HFFc6 (cell line): ENCODE measurements at places on chromosomes 3 and 15. TPM values are rescaled to one million over a fixed set of nuclear protein-coding genes. Genes with fewer than 3 reads are reported as not detected.

- peak overlapping the region; percentile 49 for H3K27ac ChIP-seq
- DNase-seq: no peak
- H3K4me3 ChIP-seq: peak overlapping the region; percentile 92
- 0 out of 2 replicates have a peak, but pooled peaks cover 5% of the 10 kb centered on the region for H3K36me3 ChIP-seq
Observed at GRCh38 chr3:51670053-51670822, 814 bp upstream of the TEX264 start.

Gene ROPN1
- not detected in 3 replicates for total RNA-seq

DNA sequence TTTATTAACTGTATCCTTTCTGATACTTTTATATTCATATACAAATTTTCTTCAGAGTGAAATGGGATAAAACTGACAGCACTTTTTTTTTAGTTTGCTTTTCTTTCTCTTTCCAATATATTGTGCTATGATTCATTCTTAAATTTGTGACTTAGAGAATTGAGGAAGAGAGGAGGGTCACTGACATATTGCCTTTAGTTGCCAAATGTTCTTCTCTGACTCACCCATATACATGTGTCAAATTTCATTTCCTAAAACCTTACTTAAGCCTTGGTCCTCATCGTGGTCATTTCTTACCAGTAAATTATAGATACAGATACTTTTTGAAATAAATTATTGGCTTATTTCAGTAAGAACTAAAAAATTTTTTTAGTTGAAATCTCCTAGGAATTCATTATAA is 53.9 kb downstream of the CLASP2 start:
- H3K36me3 ChIP-seq: no peaks in the 10 kb centered on the region; the same call in 1 of the 2 replicates
- H3K4me1 ChIP-seq: peaks cover 65% of the 10 kb centered on the region
- H3K27me3 ChIP-seq: no peaks in the 10 kb centered on the region
- DNase-seq: peak; percentile 66

GRCh38 chr15:40285151-40285550 is 2.3 kb upstream of the ANKRD63 start:
- H3K27ac ChIP-seq: no peak overlapping the region
- peak; percentile 46 for DNase-seq
- H3K27me3 ChIP-seq: peaks cover 34% of the 10 kb centered on the region
- no peak overlapping the region for H3K4me3 ChIP-seq

- no peak for DNase-seq
- H3K4me3 ChIP-seq: no peak overlapping the region
- peaks cover 10% of the 10 kb centered on the region; the same call in 1 of the 2 replicates for H3K4me1 ChIP-seq
- H3K36me3 ChIP-seq: peaks cover 6% of the 10 kb centered on the region; the same call in 1 of the 2 replicates
Observed at GRCh38 chr3:176357891-176358290, 839.4 kb downstream of the TBL1XR1 start.

GRCh38 chr3:184584464-184584891 is 22.9 kb downstream of the EPHB3 start:
- no peak overlapping the region for H3K27ac ChIP-seq
- H3K4me1 ChIP-seq: peaks cover 9% of the 10 kb centered on the region
- H3K4me3 ChIP-seq: no peak overlapping the region
- peaks cover 4% of the 10 kb centered on the region; the same call in 1 of the 2 replicates for H3K27me3 ChIP-seq
- H3K36me3 ChIP-seq: peaks cover 5% of the 10 kb centered on the region; the same call in 1 of the 2 replicates
- DNase-seq: no peak

DNA sequence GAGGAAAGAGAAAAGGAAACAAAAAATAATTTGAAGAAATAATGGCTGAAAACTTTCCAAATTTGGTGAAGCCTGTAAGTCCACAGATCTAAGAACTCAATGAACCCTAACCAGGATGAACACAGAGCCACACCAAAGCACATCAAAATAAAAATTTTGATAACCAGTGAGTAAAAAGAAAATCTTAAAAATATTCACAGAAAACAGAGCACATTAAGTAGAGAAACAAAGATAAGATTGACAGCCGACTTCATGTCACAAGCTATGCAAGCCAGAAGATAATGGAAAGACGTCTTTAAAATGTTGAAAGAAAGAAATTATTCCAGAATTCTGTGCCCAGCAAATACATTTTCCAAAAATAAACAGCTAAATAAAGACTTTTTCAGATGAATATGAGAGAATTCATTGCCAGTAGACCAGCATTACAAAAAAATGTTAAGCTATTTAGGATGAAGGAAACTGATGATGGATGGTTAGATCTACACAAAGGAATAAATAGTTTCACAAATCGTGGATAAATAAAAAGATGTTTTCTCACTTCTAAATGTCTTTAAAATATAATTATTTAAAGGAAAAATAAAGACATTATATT is 140.2 kb upstream of the SKOR1 start:
- H3K4me1 ChIP-seq: no peaks in the 10 kb centered on the region
- H3K27me3 ChIP-seq: no peaks in the 10 kb centered on the region
- peak; percentile 31 for DNase-seq
- H3K4me3 ChIP-seq: no peak overlapping the region

DNA sequence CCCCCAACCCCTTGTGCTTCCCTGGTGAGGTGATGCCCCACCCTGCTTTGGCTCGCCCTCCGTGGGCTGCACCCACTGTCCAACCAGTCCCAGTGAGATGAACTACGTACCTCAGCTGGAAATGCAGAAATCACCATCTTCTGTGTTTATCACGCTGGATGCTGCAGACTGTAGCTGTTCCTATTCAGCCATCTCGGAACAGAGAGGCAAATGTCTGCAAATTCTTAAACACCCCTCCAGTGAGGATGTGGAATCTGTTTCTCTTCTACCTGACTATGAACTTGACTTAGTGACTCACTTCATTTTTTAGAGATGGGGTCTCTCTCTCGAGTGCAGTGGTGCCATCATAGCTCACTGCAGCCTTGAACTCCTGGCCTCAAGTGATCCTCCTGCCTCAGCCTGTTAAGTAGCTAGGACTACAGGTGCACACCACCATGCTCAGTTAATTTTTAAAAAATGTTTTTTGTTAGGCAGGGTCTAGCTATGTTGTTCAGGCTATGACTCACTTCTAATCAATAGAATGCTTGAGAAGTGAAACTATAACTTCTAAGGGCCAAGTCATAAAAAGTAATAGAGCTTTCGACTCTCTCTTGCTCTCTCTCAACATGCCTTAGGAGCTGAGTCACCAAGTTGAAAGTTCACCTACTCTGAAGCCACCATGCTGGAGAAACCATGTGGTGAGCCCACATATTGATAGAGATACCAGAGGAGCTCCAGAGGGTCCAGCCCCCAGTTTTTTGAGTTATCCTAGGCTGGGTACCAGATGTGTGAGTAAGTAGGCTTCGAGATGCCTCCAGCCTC is 11.5 kb upstream of the PARP14 start:
- H3K4me3 ChIP-seq: no peak overlapping the region
- H3K27ac ChIP-seq: no peak overlapping the region
- DNase-seq: peak; percentile 74
- H3K4me1 ChIP-seq: peaks cover 18% of the 10 kb centered on the region
- H3K36me3 ChIP-seq: no peaks in the 10 kb centered on the region; the same call in 1 of the 2 replicates
- peaks cover 2% of the 10 kb centered on the region; the same call in 1 of the 2 replicates for H3K27me3 ChIP-seq

Gene FETUB
- not detected in 3 replicates for total RNA-seq

GRCh38 chr3:37964716-37965115 is 25.9 kb upstream of the VILL start:
- H3K4me3 ChIP-seq: no peak overlapping the region
- H3K27me3 ChIP-seq: 0 out of 2 replicates have a peak, but pooled peaks cover 3% of the 10 kb centered on the region
- peaks cover 28% of the 10 kb centered on the region for H3K4me1 ChIP-seq
- no peaks in the 10 kb centered on the region; the same call in 1 of the 2 replicates for H3K36me3 ChIP-seq

DNA sequence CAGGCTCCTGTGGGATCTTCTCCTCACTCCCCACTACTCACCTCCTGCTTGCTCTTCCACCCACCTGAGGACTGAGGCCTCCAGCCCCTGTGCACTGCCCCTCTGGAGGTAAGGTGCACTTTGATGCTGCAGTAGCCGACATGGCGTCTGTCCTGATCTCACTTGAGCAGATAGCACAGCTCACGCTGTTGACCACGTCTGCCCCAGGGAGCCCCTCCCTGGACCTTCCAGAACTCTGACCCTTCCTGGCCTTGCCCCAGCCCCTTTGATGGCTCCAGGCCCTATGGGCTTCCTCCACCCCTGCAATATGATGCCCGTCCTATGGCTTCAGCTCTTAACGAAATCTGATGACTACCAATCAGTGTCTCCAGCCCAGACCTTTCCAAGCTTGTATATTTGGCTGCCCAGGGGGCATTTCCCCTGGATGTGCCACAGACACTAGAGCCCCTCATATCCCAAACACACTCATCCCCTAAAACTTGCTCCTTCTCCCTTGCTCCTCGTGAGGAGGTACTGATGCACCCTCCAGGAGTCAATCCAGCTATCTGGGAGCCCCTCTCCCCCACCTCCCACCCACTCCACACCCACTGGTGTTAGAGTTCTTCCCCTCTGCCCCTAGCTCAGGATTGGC is 27.1 kb downstream of the KY start:
- peaks cover 9% of the 10 kb centered on the region; the same call in 1 of the 2 replicates for H3K27me3 ChIP-seq
- H3K27ac ChIP-seq: no peak overlapping the region
- peaks cover 15% of the 10 kb centered on the region; the same call in 1 of the 2 replicates for H3K4me1 ChIP-seq

Gene C3orf49
- not detected in 3 replicates for total RNA-seq

Gene HGD
- total RNA-seq: 0.29 to 0.55 TPM (median 0.30 TPM) in 3 replicates

Gene FOXB1
- total RNA-seq: not detected in 2 replicates

Gene CFAP100
- not detected in 3 replicates for total RNA-seq

- H3K36me3 ChIP-seq: peaks cover 19% of the 10 kb centered on the region
- peak within 1 kb of the TSS; percentile 93 for H3K4me3 ChIP-seq
- H3K27ac ChIP-seq: peak within 1 kb of the TSS; percentile 78
Observed at GRCh38 chr15:80695099-80695910, at the start of gene ABHD17C. ABHD17C (plus strand) TSS chr15:80695310; CDS start chr15:80695430, 120 bp downstream.

GRCh38 chr15:77358545-77359240 is 61.2 kb downstream of the PEAK1 start:
- peaks cover 22% of the 10 kb centered on the region for H3K36me3 ChIP-seq
- 0 out of 2 replicates have a peak overlapping the region, but pooled peaks have one; percentile 0 for H3K27ac ChIP-seq
- no peak for DNase-seq
- H3K4me1 ChIP-seq: peaks cover 27% of the 10 kb centered on the region

DNA sequence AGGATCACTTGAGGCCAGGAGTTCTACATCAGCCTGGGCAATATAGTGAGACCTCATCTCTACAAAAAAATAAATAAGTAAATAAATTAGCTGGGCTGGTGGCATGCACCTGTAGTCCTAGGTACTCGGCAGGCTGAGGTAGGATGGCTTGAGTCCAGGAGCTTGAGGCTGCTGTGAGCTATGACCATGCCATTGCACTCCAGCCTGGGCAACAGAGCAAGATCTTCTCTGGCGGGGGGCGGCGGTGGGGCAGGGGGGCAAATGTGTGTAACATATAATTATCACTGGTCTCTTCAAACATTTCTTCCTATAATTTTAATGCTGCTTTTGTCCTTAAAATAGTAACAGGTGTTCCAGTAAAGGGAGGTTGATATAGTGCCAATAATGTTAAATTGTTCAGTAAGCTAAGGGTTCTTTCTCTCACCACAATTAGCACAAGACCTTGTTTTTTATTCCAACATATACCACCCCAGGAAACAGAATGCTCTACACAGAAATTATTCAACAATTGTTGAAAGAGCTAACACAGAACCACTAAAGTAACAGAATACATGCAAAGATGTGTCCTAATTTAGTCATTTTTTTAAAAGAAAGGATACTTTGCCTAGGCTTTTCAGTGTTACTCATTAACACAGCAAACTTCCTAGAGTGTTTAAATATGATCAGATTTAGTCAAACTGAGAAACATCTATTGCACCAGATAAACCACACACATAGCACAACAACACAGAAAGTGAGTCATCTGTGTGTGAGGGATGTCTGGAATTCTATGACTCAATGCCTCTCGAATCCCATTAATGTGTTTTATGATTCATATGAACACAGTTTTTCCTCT is 29.1 kb downstream of the ANKRD28 start:
- H3K4me1 ChIP-seq: peaks cover 71% of the 10 kb centered on the region
- peak overlapping the region; percentile 87 for H3K27ac ChIP-seq
- H3K36me3 ChIP-seq: peaks cover 58% of the 10 kb centered on the region
- no peaks in the 10 kb centered on the region for H3K27me3 ChIP-seq

Gene CLRN1
- not detected in 3 replicates for total RNA-seq

- peaks cover 20% of the 10 kb centered on the region; the same call in 1 of the 2 replicates for H3K4me1 ChIP-seq
- H3K36me3 ChIP-seq: no peaks in the 10 kb centered on the region
- H3K27me3 ChIP-seq: no peaks in the 10 kb centered on the region; the same call in none of the 2 replicates
- H3K27ac ChIP-seq: no peak overlapping the region
Observed at GRCh38 chr3:23843869-23844268, 38.1 kb downstream of the UBE2E1 start.

Gene HRG
- total RNA-seq: not detected in 3 replicates

- H3K4me3 ChIP-seq: no peak overlapping the region
- H3K36me3 ChIP-seq: no peaks in the 10 kb centered on the region
- no peak overlapping the region for H3K27ac ChIP-seq
- DNase-seq: no peak
Observed at GRCh38 chr3:159652452-159652851, 336.2 kb upstream of the IL12A start.

- no peaks in the 10 kb centered on the region for H3K36me3 ChIP-seq
- H3K4me1 ChIP-seq: no peaks in the 10 kb centered on the region
- H3K4me3 ChIP-seq: no peak overlapping the region
- no peak overlapping the region for H3K27ac ChIP-seq
- peaks cover 3% of the 10 kb centered on the region for H3K27me3 ChIP-seq
- no peak for DNase-seq
Observed at GRCh38 chr3:123279121-123279520, 77.4 kb downstream of the SEC22A start.

Gene RLBP1
- not detected in 3 replicates for total RNA-seq

Gene SLC2A2
- not detected in 2 replicates for total RNA-seq

Gene SKOR1
- total RNA-seq: 0.06 to 0.13 TPM in 2 of 3 replicates, not detected in the other

GRCh38 chr3:15997274-15997943 is 177.1 kb upstream of the GALNT15 start:
- peaks cover 2% of the 10 kb centered on the region; the same call in 1 of the 2 replicates for H3K27me3 ChIP-seq
- no peak for DNase-seq
- H3K36me3 ChIP-seq: no peaks in the 10 kb centered on the region
- H3K4me1 ChIP-seq: peaks cover 14% of the 10 kb centered on the region; the same call in 1 of the 2 replicates
- H3K27ac ChIP-seq: no peak overlapping the region

DNA sequence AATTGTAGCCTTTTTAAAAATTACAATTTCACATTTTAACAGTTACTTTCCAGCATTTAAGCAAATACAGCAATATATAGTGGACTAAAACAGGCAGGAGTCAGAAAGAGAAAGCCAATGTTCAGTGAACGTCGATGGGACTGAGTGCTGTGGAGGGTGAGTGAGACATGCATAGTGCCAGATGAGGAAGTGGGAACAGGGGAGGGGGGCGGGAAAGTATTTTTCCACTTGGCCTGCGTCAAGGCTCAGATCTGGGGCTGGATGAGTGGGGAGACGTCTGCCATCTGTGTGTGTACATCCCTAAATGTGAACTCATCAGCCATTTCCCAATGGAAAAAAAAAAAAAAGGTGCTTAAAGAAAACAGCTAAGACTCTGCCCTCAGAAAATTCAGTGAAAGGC is 19.2 kb upstream of the RAD18 start:
- H3K27me3 ChIP-seq: peaks cover 29% of the 10 kb centered on the region
- peaks cover 3% of the 10 kb centered on the region; the same call in 1 of the 2 replicates for H3K36me3 ChIP-seq
- H3K27ac ChIP-seq: no peak overlapping the region

GRCh38 chr3:23649448-23649847 is 156.3 kb upstream of the UBE2E1 start:
- peaks cover under 1% of the 10 kb centered on the region; the same call in 1 of the 2 replicates for H3K36me3 ChIP-seq
- H3K4me1 ChIP-seq: peaks cover 42% of the 10 kb centered on the region
- H3K27me3 ChIP-seq: no peaks in the 10 kb centered on the region
- no peak for DNase-seq
- H3K27ac ChIP-seq: peak overlapping the region; percentile 50; the same call in 1 of the 2 replicates
- no peak overlapping the region for H3K4me3 ChIP-seq
